Cerebellar cortex (tissue), 1 donor: ENCODE measurements at places on chromosomes 6 and 20.

- DNase-seq: no peak
Observed at GRCh38 chr6:113953346-113953745, 17.6 kb downstream of the HDAC2 start.

- no peak for DNase-seq
Observed at GRCh38 chr20:21358737-21359136, 38.6 kb downstream of the NKX2-4 start.

DNA sequence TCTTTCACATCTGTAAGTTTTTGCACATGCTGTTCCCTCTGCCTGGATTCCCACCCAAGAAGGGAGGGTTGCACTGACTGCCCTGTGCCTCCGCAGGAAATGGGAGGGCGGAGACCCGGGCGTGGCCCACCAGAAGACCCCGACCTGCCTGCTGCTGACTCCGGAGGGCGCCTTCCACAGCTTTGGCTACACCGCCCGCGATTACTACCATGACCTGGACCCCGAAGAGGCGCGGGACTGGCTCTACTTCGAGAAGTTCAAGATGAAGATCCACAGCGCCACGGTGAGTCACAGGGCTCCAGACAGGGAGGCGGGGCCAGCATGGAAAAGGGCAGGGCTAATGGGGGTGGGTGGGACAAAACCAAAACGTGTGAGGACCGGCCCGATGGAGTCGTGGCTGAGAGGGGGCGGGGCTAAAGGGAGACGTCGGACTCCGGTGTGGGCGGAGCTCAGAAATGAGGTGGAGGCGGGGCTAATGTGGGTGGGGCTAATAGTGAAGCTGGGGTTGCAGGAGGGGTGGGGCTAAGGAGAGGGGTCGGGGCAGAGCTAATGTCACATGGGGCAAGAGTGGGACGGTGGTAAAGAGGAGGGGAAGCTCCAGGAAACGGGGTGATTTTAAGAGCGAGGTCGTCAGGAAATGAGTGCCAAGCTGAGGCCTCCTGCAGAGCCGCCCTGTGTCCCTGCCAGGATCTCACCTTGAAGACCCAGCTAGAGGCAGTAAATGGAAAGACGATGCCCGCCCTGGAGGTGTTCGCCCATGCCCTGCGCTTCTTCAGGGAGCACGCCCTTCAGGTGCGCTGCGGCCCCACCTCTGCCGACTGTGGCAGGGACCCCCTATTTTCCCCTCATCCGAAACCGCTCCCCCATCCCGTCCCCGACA, 12.6 kb downstream of the HSPA12B start:
- no peak for DNase-seq

DNA sequence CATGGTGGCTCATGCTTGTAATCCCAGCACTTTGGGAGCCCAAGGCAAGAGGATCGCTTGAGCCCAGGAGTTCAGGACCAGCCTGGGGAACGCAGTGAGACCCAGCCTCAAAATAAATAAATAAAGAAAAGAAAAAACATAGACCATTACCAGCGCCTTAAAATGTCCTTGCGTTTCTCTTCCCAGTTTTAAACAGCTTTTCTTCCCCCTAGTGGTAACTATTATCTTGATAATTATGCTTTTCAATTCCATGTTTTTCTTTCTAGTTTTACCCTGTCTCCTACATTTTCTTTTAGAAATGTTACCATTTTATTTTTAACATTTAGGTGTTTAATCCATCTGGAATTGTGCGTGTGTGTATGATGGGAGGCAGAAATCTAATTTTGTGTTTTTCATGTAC, 24.4 kb downstream of the DNAH8 start:
- DNase-seq: no peak

GRCh38 chr6:56913285-56914074, 41.4 kb upstream of the BEND6 start:
- peak; percentile 84 for DNase-seq

DNA sequence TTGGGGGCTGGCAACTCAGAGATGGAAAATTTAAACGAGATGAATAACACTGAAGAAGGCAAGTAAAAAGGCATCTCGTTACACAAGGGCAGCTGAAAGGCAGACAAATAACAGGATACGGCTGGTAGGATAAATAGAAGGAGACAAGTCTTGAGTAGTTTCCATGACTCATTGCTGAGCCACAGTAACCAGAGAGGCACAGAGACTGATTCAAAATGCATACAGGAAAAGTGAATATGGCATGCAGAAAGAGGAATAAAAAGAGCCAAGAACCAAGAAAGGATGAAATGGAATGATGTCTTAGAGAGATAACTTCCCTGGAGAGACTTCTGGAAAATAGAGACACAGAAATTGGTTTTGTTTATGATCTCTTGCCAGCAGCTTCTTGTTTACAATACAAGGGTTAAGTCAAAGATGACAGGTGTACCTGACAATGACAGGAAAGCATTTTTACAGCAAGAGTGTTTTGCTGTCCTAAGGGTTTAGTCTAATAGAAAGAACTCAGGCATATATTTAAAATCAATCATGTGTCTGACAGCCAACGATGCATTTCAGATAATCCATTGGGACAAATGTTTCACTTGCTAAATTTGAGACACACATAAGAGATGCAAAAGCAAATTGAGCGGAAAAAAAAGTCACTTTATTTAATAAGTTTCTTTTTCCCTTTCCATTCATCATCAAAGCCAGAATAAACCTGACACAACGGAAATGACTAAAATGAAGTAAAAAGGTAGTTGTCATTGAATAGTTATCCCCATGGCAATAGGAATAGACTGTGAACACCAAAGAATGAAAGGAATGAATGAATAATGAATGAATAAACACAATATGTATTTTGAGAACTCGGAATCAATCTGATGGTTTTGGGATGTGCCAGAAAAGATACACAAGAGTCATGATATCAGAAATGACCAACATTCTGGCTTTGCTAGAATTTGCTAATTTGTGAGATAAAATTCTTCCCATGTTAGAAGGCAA, 68.0 kb upstream of the KCNQ5 start:
- no peak for DNase-seq

DNA sequence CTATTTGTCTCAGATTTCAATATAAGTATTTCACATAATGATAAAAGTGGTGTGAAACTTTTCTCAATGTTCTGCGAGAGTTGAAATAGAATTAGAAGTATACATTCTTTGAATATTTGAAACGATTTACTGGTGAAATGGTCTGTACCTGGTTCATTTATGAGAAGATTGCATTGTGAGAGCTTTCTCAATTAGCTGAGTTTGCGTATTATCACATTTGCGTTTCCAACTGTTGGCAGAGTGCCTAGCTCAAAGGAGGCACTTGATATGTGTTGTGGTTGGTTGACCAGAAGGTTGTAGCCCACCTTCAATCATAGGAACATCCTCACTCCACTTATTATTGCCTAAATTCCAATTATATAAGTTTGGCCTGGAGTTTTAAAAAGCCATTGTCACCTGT, 58.8 kb upstream of the EXOC2 start:
- DNase-seq: no peak

GRCh38 chr6:4164117-4164442, 28.7 kb upstream of the ECI2 start:
- DNase-seq: no peak

DNA sequence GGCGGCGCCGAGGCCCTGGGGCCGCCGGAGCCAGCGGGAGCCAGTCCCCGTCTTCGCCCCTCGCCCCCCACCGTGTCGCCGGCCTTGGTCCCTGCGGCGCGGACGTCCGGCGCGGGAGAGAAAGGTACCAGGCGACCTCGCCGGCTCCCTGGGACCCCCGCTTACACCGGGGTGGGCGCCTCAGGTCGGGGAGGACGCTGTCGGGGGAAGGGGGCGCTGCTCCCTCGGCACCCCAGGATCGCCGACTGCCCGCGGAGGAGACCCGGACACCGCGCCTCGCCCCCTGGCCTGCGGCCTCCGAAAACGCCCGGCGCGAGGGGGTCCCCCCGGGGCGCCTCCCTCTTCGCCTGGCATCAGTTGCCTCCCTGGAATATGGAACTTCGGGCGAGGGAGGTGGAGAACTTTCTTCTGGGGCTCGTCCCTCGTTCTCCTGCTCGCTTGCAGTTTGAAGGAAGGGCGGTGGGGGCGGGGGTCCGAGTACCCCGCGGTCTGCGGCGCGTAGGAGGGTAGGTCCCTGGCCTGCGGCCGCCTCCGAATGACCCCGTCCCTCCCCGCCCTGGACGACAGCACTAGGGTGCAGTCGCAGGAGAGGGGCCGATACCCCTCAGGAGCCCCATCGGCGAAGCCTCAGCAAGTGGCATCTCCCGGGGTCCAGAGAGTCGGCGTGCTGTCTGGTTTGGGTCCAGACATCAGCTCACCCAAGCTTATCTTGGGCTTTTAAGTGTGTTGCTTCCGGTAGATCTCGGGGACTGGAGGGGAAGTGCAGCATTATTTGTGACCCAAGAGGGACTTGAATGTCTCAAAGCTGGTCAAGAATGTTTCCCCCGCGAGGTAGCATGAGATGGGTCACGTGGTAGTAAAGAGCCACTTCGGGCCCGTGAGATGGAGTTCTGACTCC, 549 bp downstream of the ANKRD6 start:
- peak; percentile 76 for DNase-seq

- DNase-seq: no peak
Observed at GRCh38 chr6:139124887-139125672, 9.8 kb upstream of the HECA start.

- DNase-seq: no peak
Observed at GRCh38 chr6:133631421-133631820, 257.5 kb upstream of the TCF21 start.

GRCh38 chr20:5621305-5621704, 128.9 kb upstream of the SHLD1 start:
- DNase-seq: no peak

DNA sequence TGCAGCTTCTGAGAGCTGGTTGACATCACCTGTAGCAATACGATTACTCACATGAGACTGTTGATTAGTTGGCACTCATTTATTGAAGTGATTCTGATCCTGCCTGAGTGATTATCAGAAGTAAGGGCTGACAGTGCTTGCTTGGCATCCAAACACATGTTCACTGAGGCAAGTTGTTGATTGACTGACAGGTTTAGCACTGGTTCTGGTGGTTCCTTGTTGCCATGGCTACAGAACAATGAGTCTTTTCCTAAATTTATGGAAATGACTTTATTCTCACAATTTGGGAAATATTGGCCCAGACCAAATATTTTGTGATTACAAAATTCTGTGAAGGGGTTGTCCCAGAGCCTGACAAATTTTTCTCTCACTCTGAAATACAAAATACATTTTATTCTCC, 146.0 kb upstream of the RAB32 start:
- DNase-seq: no peak

DNA sequence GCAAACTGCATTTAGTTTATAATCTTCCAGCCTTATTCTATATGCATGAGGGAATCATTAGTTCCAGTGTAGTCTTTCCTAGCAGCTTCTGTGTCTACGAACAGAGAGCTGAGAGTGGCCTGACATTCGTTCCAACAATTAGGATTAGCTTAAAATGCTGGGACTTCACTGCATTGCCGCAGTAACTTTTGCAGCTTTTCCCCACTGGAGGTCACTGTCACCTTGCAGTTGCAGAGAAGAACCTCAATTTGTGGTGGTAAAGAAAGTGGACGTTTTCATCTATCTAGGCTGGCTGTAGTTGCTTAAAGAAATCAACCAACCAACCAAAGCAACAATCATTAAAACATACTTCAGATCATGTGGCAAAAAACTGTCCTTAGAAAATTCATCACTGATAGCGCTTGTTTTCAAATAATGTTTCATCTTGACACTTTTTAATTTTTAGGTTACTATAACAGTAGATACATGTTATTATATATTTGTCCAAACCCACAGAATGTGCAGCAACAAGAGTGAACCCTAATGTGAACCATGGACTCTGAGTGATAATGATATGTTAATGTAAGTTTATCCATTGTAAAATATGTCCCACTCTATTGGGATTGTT, 12.2 kb downstream of the MYLK4 start:
- DNase-seq: peak; percentile 88

- DNase-seq: no peak
Observed at GRCh38 chr6:158396136-158396535, 83.9 kb downstream of the TULP4 start.

GRCh38 chr6:117432273-117432672, 6.5 kb upstream of the ROS1 start:
- no peak for DNase-seq

DNA sequence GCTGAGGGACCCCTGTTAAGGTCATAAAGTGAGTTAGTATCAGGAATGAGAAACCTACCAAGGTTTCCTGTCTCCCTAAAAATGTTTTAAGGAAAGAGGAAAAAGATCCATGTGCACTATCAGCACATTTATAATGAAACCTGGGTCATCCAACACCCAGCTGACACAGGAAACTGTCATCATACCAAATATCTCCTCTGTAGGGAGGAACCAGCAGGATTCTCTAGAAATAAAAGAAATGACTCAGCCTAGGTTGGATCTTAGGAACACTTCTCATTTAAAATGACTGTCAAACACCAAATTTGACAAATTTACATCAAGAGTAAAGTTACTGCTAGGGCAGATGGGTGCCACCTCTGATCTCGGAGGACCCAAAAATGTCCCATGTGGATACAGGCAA, 21.7 kb downstream of the GFOD1 start:
- no peak for DNase-seq

- DNase-seq: no peak
Observed at GRCh38 chr20:2746636-2747265, 53.7 kb downstream of the CPXM1 start.

- no peak for DNase-seq
Observed at GRCh38 chr6:100482698-100483097, 18.0 kb upstream of the SIM1 start.

GRCh38 chr20:34874094-34874654, 1.5 kb upstream of the GGT7 start:
- DNase-seq: peak; percentile 86

- peak; percentile 93 for DNase-seq
Observed at GRCh38 chr6:165950316-165950715, 217.3 kb downstream of the TBXT start.

- DNase-seq: no peak
Observed at GRCh38 chr20:35027301-35027700, 65.3 kb downstream of the TRPC4AP start.

DNA sequence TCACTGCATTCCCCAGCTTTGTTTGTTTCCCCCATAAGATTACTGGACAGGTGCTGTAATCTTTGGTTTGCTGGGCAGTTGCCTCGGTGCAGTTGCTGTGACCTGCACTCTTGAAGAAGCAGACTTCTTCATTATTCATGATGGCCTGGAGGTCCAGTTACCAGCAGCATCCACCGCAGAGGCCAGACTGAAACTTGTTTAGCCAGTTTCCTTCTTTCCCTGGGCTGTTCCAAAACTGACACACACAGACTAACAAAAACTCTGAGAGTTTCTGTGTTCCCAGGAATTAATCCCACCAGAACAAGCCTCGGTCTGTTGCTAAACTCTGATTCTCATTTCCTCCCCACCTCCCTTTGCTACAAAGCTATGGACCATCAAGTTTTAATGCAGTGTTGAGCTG, 144.1 kb downstream of the QRSL1 start:
- no peak for DNase-seq

GRCh38 chr20:23476015-23476754, 14.7 kb upstream of the CST8 start:
- no peak for DNase-seq

DNA sequence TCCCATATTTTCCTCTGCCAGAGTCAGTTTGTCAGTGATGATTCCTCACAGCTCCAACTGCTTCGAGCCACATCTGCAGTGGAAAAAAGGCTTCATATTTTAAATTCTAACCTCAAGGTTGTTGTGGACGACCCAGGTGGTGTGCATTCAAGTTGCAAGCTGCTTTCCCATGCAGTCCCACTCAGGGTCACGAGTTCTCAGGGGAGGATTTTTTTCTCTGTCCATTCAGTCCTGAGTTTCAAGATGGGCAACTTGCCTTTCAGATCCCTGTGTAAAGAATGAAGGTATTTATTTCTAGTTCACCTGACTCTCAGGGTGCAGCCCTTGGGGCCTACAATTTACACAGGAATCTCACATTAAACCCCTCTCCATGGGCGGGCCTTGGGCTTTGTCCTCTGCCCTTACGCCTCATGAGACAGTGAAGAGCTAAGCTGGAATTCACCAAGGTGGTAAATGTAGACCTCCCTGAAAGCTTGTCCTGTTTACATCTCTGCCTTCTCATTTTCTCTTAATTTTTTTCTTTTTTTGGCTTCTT, 65.9 kb downstream of the TPD52L1 start:
- DNase-seq: peak; percentile 64
